ENCODE measurements at places on chromosomes 7 and 10. TPM values are rescaled to one million over a fixed set of nuclear protein-coding genes. Genes with fewer than 3 reads are reported as not detected.

Gene MYL10
- total RNA-seq: not detected

Gene TMEM229A
- not detected for total RNA-seq

Gene STRA8
- total RNA-seq: not detected

Gene SEMA3E
- total RNA-seq: 0.37 TPM

Gene PSMG3
- total RNA-seq: 12.6 TPM

Gene ZNF736
- total RNA-seq: 11.2 TPM

Gene ATOH7
- not detected for total RNA-seq

Gene NCF1
- total RNA-seq: not detected

Gene PNLIPRP3
- not detected for total RNA-seq

Gene CALCR
- total RNA-seq: not detected

Gene GIMAP2
- 87.0 TPM for total RNA-seq

Measured in dermis blood vessel endothelial cell (primary cell).